ENCODE measurements at places on chromosomes 4 and X.

DNA sequence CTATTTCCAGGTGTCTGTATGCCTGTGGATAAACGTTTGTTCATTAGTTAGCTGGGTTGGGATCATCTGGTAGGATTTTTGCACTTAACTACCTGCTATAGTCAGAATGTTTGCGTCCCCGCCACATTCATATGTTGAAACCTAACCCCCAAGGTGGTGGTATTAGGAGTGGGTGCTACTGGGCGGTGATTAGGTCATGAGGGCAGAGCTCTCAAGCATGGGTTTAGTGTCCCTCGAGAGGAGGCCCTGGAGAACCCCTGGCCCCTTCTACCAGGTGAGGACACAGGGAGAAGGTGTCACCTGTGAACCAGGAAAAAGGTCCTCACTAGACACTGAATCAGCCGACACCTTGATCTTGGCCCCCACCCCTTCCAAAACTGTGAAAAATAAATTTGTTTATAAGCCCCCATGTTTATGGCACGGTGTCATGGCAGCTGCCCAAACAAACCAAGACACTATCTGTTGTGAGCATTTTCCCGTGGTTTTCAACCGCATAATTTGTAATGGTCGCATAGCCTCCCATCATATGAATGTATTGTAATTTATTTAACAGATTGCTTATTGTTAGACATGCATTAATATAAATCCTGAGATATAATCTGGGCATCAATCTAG lies 92.7 kb upstream of the TRIM2 start:
- no peak for ATAC-seq

- ATAC-seq, result no peak
Observed at GRCh38 chr4:154049457-154050181, 260.7 kb upstream of the SFRP2 start.

DNA sequence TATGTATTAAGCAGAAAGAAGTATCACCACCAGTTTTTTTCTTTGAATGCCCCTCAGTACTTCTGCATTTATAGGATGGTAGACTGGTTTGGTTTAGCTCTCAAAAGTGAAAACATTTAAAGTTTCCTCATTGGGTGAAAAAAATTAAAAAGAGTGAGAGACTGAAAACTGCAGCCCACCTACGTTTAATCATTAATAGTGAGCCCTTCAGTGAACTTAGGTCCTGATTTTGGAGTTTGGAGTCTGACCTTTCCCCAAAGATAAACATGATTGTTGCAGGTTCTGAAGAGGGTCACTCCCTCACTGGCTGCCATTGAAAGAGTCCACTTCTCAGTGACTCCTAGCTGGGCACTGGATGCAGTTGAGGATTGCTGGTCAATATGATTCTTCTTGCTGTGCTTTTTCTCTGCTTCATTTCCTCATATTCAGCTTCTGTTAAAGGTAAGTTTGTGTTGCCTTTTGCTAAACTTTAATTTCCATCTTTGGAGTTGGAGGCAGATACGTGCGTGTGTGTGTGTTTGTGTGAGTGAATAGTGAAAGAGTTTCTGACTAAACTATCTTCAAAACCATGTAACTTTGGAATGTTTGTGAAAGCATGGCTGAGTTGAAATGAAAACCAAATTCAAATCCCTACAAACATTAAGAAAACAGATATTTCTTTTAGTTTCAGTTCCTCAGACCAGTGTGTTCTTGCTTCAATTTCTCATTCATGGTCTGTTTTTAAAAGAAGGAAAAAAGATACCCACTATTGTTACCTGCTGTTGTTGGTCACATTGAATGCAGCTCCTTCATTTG lies at the start of gene MTTP:
Gene MTTP (plus strand): TSS at position 295 of the 795 bp plus-strand sequence. CDS start 86 bp downstream, at position 381.
- no peak for ATAC-seq

- ATAC-seq, result peak; percentile 86
Observed at GRCh38 chrX:152915541-152916241, 17.8 kb downstream of the ZNF185 start.

DNA sequence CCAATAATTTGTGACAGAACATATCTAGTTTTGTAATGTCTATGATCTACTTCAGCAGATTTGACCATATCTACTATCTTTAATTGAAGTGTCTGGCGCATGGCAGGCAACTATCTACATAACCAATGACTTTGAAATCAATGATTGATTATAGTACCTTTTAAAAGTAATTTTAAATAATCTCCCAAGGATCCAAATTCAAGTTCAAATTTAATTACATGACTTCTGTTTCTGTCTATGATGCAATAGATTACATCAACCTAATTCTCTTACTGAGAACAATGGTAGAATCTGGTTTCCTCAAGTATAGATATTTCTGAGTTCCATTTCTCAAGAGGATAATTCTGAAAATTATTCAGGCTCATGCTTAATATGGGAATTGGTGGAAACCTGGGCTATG lies 177.4 kb upstream of the IL15 start:
- no peak for ATAC-seq

- ATAC-seq, result no peak
Observed at GRCh38 chrX:14420841-14421240, 108.5 kb upstream of the GLRA2 start.

DNA sequence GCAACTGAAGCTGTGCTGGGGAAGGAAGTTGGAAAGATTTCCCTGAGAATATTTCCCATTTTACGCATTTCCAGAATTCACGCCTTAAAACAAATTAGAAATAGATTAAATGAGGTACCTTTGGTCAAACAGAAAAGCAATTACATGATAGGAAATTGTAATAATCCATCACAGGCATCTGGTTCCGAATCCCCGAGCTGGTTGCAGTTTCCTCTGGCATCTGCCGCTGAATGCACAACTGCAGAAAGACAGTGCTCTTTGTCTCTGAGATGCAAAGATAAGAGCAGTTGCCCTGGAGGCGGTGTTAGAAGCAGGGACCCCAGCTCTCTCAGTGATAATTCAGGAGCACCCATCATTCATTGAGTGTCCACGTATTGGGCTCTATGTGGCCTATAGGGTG lies 224.4 kb downstream of the LDB2 start:
- ATAC-seq, result peak; percentile 13

DNA sequence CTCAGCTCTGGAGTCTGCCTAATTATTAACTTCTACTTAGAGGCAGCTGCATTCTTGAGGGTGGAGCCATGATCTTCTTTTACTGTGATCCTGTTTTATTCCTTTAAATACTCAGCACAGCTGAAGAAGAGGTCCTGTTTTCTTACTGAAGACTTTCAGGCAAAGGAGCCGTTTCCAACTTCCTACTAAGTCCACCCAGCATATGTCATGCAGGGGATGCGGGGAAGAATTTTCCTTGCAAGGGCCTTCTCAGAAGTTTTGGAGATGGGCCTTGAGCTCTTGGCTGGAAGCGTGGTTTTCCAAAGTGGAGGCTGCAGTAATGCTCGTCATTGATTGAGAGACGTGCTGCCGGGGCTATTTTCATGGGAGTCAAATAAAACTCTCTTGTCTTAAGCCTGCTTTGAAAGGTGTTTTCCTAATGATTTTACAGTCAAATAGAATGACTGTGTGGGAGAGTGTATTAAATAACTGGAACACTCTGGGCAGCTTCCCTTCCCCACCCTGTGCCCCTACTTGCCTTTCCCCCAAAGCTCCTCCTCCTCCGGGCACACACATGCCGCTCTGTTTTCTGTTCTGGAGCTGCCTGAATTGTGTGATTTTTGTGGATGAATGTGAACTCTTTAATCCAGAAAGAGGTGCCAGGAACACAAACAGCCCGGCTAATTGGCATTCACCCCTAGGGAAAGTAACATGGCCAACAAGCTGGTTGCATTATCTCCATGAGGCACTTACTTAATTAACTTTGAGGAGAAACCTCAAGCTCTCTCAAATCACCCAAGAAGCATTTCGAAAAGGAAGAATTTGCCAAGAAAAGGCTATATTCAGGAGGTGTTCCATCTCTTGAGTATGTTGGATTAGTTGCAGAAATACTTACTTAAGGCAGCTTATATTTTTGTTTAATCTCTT lies 28.1 kb downstream of the FGF2 start:
- ATAC-seq, result peak; percentile 90

GRCh38 chrX:150303386-150304097 lies 59.6 kb upstream of the MAMLD1 start:
- no peak for ATAC-seq

DNA sequence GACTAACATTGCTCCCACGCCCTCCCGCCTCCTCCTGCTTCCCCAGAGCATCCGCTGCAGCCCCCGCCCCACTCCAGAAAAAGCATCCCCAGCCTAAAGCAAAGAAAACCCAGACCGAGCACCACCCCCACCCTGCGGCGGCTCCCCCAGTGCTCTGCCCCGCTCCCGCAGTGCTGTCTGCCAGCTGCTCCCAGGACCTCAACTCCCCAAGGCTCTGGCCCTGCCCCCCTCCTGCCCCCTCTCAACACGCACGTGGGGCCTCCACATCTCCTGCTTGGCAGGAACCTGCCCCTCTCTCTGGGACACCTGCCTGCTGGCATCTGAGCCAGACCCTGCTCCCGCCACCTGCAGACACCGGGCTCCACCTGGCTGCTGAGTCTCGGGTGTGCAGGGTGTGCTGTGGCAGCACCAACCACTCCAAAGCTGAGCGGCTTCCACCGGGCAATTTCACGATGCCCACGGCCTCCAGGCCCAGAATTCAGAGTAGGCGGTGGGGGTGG lies 79.4 kb downstream of the FAM53A start:
- ATAC-seq, result peak; percentile 30

DNA sequence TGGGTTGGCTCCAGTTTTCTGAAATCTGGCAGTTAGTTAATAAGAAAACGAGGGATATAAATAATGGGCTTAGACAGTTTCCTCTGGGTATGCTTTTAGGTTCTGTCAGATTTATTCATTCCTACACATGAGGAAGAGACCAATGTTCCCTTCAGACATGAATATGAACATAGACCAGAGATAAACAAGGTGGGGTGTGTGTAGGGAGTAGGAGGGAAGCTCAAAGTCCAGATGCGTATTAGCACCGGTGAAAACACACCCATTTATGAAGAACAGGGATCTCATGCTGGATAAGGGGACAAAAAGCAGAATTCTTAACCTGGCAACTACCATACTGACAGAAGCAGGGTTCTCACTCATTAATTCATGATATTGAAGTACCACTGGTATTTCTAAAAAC lies 223.0 kb downstream of the SOWAHB start:
- no peak for ATAC-seq

- peak; percentile 81 for ATAC-seq
Observed at GRCh38 chr4:8537041-8537461, 43.1 kb upstream of the GPR78 start.

GRCh38 chrX:142663330-142664095 lies 362.2 kb upstream of the SPANXN4 start:
- no peak for ATAC-seq

GRCh38 chr4:103104886-103105285 lies 5.3 kb upstream of the BDH2 start:
- no peak for ATAC-seq

- no peak for ATAC-seq
Observed at GRCh38 chr4:125572601-125573000, 257.8 kb downstream of the FAT4 start.

GRCh38 chr4:126766241-126766640 lies 866.5 kb upstream of the INTU start:
- no peak for ATAC-seq

DNA sequence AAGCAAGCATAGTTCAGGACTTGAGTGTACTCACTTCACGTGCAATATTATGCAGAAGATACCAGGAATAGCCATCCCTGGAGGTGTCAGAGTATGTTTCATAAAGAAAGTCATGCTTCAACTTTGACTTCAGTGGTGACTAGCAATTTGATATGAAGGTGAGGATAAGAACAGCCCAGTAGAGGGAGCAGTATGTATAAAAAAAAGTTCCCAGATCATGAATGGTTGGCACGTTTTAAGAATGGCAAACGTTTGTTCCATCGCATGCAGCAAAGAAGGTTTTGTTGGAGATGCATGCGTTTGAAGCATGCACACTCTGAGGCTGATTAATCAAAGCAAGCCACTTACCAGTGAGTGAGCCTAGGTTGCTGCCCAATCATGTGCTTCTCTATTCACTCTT lies 33.5 kb upstream of the SLITRK4 start:
- ATAC-seq, result no peak

- no peak for ATAC-seq
Observed at GRCh38 chrX:150544835-150545770, 23.3 kb upstream of the MTM1 start.

DNA sequence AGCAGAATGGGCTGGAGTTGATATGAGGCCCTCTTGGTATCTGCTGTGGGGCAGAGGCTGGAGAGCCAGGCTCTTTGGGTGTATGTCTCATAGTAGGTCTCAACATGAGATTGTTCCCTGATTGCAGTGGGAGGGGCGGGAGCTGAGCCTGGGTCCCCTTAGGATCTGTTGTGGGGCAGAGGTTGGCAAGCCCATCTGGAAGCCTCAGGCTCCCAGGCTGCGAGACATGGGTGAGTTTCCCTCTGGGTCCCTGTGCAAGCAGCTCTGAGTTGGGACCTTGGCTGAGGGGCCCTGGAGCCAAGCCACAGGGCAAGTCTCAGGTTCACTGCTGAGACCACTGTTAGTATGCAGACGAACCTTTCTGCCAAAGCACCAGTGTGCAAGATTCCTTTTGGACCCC lies 201.9 kb downstream of the ARHGAP10 start:
- ATAC-seq, result no peak

DNA sequence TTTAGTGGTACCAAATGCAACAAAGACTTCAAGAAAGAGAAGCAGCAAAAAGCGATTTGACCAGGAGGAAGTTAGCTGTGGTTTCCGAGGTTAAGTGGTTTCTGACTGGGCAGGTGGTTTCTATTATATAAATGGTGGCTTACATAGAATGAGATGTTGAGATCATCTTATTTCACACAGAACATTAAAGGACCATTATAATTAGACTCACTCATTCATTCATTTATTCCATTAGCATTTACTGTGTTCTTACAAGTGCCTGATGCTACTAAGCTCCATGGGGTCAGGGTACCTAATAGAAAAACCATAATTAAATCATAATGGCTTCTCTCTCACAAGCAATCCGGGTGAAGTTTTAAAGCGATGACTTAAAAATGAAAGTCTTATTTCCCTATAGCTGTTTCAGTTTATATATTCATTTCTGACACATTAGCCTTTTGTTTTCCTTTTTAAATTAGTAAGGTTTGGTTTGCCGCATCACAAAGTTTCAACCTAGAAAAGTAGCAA lies 10.6 kb downstream of the TSPAN6 start:
- ATAC-seq, result no peak

DNA sequence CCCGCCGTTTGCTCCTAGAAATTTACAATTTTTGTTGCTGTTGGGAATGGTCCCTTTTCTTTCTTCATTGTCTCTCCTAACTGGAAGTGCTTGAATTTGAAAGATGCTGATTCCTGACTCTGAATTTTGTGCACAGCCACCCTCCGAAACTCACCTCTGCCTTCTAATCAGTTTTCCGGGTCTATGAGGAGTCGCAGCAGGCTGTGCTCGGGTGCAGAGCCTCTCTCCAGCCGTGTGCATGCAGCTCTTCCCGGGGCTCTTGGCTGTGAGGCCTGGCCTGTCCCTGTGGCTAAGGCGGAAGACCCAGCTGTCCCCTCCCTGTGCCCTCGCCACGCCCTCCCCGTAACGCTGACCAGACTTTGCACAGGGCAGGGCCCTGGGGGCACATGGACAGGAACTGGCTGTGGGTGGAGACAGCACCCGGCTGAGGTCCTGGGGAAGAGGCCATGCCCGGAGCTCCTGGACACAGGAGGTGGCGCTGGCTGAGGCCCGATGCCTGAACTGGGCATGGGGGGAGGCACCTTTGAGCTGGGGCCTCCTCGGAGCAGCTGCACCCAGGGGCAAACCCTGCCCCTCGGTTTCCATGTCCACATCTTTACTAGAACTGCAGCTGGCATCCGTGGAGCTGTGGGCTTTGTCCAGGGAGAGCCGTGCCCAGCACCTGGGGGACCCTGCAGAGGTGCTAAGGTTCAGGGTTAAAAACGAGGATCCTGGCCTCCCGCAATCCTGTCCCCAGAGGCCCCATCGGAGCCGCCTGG lies 32.6 kb upstream of the SPON2 start:
- ATAC-seq, result peak; percentile 27

GRCh38 chr4:77593993-77594392 lies 11.6 kb upstream of the CXCL13 start:
- no peak for ATAC-seq

GRCh38 chr4:162849937-162850336 lies 316.8 kb downstream of the NAF1 start:
- ATAC-seq, result no peak
